ENCODE measurements at places on chromosomes 4 and X. TPM values are rescaled to one million over a fixed set of nuclear protein-coding genes. Genes with fewer than 3 reads are reported as not detected.

The MSANTD1 gene
- total RNA-seq, result 0.71 TPM

DNA sequence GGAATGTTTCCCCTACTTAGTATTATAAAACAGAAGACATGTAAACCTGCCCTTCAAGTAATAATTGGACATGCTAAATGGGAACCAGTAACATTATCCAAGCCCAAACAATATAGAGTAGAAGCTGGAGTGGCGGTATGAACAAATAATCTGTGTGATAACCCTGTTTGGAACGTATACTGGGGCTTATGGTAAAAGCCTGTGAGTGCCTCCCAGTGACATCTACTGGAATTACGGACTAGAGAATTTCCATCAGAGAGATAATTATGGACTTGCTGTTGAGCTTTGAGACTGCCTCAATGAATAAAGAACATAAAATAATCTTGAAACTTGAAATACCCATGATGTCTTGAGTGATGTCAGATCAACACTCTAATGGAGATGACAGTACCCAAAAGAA, 406.3 kb upstream of the GRIA3 start:
- DNase-seq, result no peak

The GAGE1 gene
- total RNA-seq, result 0.17 TPM

DNA sequence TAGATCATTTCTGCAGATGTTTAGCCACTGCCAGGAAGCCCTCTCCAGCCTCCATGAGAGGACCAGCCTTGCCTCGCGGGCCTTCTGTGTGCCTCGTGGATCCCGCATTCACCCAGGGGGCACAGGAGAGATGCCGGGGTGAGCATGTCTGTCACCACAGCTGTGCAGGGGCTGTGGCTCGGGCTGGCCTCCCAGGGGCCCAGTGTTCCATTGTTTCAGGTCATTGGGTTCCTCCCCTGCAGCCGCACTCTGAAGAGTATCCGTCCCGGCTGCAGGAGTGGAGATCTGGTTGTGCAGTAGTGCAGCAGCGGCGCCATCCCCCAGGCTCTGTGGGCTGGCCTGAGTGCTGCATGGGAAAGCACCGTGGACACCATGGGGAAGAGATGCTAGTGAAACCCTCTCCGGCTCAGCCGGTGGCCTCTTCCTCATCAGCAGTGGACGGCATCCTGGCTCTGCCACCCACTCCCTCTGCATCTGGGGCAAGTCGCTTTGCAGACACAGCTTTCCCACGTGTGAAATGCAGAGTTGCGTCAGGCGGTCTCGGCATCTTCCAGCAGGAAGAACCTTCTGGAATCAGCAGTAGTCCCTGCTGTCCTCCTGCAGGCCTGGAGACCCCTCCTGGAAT, 29.1 kb downstream of the TBC1D14 start:
- no peak for DNase-seq

DNA sequence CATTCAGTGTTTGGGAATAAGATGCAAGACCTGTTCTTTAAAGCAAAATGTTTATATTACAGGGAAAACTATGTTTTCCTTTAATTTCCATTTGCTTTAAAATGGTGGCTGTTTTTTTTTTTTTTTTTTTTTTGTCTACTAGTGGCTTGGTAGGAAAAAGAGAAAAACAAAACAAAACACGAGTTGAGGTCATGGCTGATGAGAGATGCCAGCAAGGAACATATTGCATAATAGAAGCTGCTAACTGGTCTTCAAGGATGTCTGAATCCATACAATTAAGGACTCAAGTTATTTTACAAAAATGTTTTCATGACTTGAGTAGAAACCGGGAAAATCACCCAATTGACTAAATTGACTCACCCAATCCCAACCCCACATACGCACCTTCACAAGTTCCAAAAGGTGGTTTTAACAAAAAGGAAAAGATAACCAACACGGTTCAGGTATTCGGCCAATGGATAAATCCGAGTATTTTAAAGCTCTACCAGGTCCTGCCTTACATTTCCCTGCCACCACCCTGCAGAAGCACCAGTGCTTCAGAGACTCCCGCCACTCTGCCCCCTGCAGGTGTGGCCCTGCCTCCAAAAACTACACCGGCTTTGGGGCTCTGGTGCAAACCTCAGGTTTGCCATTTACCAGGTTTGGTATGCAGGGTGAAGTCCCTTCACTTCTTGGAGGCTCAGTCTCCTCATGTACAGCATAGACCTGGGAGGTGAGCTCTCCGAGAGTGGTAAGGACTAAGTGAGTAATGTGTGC, 27.1 kb downstream of the PIR start:
- no peak for DNase-seq

The SMIM31 gene
- not detected for total RNA-seq

The WDR13 gene
- 54.0 TPM for total RNA-seq

DNA sequence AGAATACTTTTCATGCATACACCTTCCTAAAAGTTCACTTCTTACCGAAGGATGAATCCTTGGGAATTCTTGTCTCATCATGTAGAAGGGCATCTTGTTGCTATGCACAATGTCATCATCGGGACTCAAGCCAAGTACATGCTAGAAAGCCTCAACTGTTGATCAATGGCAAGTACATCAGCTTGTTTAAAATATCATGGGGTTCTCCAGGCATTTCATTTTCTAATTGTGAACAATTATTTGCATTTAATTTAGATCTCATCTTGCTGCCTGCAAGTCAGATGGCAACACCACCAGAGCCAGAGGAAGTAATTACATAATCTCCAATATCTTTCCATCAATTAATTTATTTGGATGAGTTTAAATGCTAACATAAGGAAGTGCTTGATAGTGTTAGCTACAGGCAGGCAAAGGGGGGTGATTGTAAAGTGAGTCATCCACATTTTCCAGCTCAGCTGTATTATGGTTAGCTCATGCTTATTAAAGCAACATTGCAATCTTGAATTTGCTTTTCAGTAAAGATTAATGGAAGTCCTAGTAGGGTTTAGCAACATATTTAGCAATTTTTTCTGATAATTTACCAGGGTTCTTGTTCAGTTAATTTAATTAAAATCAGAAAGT, 356.5 kb downstream of the CBLL2 start:
- DNase-seq, result no peak

DNA sequence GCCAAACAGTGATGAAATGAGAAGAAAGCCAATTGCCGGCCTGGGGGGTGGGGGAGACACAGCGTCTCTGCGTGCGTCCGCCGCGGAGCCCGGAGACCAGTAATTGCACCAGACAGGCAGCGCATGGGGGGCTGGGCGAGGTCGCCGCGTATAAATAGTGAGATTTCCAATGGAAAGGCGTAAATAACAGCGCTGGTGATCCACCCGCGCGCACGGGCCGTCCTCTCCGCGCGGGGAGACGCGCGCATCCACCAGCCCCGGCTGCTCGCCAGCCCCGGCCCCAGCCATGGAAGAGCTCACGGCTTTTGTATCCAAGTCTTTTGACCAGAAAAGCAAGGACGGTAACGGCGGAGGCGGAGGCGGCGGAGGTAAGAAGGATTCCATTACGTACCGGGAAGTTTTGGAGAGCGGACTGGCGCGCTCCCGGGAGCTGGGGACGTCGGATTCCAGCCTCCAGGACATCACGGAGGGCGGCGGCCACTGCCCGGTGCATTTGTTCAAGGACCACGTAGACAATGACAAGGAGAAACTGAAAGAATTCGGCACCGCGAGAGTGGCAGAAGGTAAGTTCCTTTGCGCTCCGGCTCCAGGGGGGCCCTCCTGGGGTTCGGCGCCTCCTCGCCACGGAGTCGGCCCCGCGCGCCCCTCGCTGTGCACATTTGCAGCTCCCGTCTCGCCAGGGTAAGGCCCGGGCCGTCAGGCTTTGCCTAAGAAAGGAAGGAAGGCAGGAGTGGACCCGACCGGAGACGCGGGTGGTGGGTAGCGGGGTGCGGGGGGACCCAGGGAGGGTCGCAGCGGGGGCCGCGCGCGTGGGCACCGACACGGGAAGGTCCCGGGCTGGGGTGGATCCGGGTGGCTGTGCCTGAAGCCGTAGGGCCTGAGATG, at the start of gene SHOX:
SHOX (plus strand) TSS at position 180 of the 885 bp plus-strand sequence; CDS start at position 287, 107 bp downstream.
- DNase-seq, result no peak

GRCh38 chrX:15497865-15498264, 2.7 kb upstream of the BMX start:
- DNase-seq, result peak; percentile 22

DNA sequence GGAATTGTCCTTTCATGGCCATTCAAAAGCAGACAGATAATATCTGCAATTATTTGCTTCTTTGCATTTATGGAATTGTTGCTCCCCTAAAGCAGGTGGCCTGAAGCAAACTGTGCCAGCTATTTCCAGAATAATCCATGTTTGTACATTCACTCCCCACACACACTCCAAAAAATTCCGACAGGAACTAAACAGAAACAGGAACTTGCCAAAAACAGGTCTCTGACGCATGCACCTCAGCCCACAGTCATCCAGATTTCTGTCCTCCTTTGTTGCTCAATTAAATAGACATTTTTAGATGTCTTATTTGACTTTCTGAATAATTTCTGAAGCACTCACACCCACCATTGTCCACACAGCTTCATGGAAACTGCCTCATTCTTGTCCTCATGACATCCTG, 71.5 kb upstream of the EDNRA start:
- no peak for DNase-seq

DNA sequence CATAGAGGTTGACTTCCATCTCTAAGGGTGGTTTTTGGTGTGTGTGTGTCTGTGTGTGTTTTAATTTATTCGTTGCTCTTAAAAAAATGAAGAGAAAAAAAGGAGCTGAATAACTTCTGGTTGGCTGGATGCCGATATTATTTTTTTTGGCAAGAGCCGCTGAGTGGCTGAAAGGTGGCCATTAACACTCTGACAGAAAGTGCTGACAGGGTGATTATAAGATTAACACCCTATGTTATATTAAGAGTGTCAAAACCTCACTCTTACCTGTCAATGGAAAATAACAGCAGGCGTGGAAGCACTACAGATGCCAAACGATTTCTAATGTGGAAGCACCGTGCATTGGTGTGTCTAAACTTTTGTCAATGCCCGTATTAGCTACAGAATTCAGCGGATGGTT, 622.5 kb downstream of the ANKRD50 start:
- no peak for DNase-seq

- DNase-seq, result peak; percentile 4
These were observed 23.8 kb downstream of the SSX1 start for GRCh38 chrX:48278958-48279357.

DNA sequence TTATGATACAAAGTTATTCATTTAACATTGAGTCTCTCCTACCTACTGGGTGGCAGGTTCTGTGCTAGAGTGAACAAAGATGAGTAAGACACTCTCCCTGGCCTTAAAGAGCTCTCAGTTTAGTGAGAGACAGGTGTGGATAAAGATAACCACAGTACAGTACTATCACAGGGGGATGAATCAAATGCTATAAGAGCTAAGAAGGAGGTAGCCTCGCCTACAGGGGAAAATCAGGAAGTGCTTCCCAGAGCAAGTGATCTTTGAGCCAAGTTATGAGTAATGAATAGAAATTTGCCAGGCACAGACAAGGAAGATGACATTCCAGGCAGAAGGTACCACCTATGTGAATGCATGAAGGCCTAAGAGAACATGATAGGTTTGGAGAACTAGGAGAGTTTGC, 3.4 kb upstream of the IGBP1 start:
- DNase-seq, result no peak

GRCh38 chr4:163663454-163664225, 169.2 kb downstream of the TMA16 start:
- no peak for DNase-seq
